Hair follicular keratinocyte (primary cell): ENCODE measurements at places on chromosomes 4 and X. TPM values are rescaled to one million over a fixed set of nuclear protein-coding genes. Genes with fewer than 3 reads are reported as not detected.

PPP4R3C gene
- total RNA-seq = not detected in 2 replicates

XAGE1A gene
- total RNA-seq = not detected in 2 replicates

HEPH gene
- total RNA-seq = 1.7 and 6.5 TPM in 2 replicates

SUPT20HL2 gene
- not detected in 2 replicates for total RNA-seq

AMER1 gene
- 1.6 and 2.2 TPM in 2 replicates for total RNA-seq

KLHL13 gene
- 2.3 and 5.1 TPM in 2 replicates for total RNA-seq

NAT8L gene
- total RNA-seq = not detected in 2 replicates

CTAG1A gene
- not detected in 2 replicates for total RNA-seq

IL3RA gene
- not detected in 2 replicates for total RNA-seq

STEEP1 gene
- 13.9 and 22.4 TPM in 2 replicates for total RNA-seq

IQSEC2 gene
- total RNA-seq = 9.2 and 11.1 TPM in 2 replicates
